ENCODE measurements at places on chromosomes 3 and 15.

GRCh38 chr3:88742106-88742505 lies 365.3 kb upstream of the EPHA3 start:
- DNase-seq: no peak

DNA sequence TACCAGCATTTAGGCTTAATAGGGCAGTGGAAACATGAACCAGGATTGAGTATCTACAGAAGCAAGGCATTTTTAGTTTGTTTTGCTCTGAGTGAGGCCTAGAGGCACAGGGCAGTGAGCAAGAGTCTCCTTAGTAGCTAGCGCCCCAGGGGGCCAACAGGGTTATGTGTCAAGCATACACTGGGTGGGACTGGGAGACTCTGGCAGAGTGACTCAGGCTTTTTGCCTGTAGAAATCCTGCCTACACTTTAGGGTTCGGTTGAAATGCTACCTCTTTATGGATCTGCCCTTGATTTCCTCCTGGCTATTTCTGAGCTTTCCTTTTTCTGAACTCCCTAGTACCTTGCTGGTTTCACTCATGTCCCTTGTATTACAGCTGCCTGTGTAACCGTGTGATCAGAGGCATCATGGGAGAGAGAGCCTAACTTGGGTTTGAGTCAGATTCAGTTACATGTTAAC lies 72.2 kb downstream of the TOP2B start:
- DNase-seq: no peak

GRCh38 chr3:175941352-175941751 lies 1082.2 kb downstream of the NAALADL2 start:
- no peak for DNase-seq

DNA sequence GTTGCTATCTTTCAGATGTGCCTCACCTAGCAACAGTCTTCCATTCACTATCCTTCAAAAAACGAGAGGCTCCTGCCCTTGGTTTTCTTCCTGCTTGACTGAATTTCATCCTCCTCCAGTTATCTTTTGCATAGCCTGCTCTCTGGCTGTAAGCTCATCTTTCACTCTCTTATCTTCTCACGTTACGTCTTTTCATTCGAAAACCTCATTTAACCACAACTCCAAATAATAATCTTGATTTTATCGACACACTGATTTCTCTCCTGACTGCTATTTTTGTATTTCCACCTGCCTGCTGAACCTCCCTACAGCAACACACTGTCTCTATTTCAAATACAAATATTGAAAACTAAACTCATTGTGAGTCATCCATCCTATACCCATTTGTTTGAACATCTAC lies 230.7 kb upstream of the TMC3 start:
- no peak for DNase-seq

- no peak for DNase-seq
Measured at GRCh38 chr15:99706557-99707303, 26.5 kb downstream of the LYSMD4 start.

DNA sequence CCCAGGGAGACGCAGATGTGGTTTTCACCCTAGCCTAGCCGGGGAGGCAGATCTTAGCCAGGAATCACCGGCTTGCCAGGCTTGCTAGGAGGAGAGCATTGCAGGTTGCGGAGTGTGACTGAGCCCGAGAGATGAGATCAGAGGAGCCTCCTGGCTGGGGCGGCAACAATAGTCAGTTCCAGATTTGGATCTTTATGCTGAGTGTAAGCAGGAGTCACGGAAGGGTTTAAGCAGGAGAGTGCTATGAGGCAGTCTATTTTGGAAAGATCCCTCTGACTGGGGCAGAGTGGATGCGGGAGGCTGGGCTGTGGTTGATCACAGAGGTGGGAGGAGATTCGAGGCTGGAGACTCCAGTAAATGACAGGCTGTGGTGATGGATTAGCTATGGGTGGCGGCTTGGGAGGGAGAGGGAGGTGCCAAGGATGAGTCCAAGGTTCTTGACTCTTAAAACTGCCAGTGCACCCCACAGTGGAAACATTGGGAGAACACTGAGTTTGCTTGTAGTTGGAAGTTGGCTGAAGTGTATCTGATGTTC lies 10.4 kb upstream of the BAHD1 start:
- no peak for DNase-seq

GRCh38 chr3:4739289-4740236 lies 239.7 kb upstream of the BHLHE40 start:
- DNase-seq: no peak

- DNase-seq: no peak
Measured at GRCh38 chr3:21573291-21573690, 177.7 kb downstream of the ZNF385D start.

DNA sequence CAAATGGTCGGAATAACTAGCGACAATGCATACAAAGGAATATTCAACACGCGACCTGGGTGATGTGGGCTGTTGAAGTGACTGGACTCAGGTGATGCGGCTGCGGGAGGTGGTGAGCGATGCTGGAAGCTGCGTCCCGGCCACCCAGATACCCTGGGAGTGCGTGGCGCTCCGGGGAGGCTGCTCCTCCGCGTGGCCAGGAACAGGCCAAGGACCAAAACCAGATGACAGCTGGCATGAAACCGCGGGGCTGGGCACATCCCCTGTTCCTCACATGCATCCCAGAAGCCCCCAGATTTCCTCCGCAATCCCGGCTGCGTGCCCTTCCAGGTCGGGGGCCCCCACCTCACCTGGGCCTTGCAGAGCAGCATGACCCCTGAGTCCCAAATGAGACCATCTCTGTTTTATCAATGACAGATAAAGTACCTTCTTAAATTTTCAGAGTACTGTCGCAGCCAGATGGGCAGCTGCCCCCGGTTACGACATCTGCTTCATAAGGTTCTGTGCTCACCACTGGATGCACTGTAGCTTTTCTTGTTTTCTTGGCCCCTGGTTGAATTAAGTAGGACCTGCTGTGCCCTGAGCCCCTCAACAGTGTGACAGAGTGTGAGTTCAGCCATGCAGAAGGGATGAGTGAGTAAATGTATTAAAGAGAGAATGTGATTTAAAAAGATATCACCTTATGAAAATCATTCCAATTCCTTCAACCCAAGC lies 278.2 kb downstream of the GABRG3 start:
- DNase-seq: no peak

DNA sequence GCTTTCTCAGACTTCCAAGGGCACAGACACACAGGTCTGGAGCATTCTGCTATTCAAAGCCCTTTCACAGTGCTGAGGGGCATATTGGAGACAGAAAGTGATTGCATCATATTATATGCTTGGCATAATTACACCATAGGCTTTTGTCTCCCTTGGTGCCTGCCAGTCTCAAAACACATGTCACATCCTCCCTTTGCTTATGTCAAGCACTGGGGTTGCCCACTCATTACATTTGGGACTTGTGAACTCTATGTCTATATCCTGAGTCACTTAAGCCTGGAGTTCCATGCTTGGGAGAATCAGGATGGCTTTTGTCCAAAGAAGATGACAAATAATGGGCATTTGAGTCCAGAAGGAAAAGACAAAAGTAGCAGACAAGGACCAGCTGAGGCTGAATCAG lies 12.3 kb upstream of the PDZRN3 start:
- DNase-seq: no peak

GRCh38 chr3:107892955-107893624 lies 197.7 kb downstream of the CD47 start:
- no peak for DNase-seq

GRCh38 chr15:43939070-43939469 lies 112.3 kb downstream of the WDR76 start:
- no peak for DNase-seq

DNA sequence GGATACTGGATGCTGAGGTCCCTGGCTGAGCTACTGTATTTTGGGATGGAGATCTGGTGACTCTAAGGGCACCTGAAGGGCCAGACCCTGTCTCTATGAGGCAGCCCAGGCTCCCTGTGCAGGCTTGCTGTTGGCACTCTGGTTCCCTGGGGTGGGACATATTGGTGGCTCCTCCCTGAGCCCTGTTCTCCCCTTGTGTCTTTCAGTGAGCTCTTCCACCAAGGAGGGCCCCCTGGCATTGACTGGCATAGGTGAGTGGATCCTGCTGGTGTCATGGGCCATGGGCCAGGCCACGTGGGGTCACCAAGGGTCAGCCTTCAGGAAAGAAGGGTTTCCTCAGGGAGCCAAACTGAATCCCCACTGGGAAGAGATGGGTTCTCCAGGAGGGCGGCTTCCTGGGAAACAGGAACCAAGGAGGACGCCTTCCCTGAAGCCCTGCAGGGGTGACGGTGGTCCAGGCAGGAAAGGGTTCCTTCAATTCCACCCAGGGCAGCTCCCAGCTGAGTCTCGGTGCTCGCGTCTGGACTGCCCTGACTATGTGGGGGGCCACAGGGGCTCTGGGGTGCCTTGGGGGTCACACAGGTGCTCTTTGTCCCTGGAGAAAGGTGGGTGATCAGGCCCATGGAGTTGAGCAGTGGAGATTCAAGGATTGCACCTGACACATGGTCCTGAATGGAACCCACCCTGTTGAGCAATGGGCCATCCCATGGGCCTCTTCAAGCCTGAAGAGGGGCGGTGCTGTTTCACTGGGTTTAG lies 220.4 kb downstream of the SNRPN start:
- peak; percentile 1 for DNase-seq

- no peak for DNase-seq
Measured at GRCh38 chr3:127709320-127710060, 36.7 kb downstream of the ABTB1 start.

DNA sequence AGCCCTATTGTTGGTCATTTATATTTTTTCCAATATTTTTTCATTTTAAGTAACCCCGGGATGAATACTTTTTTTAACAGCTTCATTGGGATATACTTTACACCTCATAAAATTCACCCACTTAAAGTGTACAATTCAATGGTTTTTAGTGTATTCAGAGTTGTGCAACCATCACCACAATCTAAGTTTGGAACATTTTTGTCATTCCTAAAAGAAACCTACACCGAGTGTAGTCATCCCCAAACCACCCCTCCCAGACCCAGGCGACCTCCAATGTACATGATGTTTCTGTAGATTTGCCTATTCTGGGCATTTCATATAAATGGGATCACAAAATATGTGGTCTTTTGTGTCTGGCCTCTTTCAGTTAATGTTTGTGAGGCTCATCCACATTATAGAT lies 118.3 kb upstream of the FRMD4B start:
- DNase-seq: no peak

GRCh38 chr15:73957785-73958184 lies 31.5 kb downstream of the LOXL1 start:
- DNase-seq: no peak

- no peak for DNase-seq
Measured at GRCh38 chr3:131540143-131540542, 37.4 kb upstream of the MRPL3 start.

GRCh38 chr3:64316971-64317370 lies 91.7 kb upstream of the PRICKLE2 start:
- no peak for DNase-seq

DNA sequence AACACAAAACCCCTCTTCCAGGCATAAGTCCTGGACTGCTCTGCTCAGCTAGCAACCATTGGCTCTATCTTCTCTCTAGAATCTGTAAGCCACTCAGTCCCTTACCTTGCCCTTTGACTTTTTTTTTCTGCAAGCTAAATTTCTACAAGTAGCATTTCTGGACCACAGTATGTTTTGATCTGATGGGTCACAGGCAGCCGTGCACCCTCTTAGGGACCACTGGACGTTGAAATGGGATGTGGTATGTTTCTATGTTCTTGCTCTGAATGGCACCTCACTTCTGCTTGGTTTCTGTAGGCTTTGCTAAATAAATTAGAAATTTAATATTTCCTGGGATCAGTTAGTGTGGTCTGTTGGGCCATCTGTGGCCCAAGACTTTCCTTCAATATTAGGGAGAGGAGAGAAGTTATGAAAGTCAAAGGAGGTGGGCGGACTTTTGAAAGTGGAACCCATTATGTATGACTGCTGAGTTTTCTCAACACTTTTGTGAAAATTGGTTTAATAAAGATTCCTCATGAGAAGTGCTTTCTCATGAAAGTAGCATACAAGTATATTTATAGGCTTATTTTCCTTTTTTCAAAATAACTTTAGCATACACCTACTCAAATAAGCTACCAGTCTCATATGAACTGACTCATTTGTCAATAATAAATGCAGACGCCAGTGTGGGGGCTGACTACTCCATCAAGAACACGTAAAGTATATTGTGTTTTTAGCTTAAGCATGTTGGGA lies 18.4 kb upstream of the TIPARP start:
- DNase-seq: no peak

- no peak for DNase-seq
Measured at GRCh38 chr3:197468866-197469382, 86.8 kb downstream of the BDH1 start.

DNA sequence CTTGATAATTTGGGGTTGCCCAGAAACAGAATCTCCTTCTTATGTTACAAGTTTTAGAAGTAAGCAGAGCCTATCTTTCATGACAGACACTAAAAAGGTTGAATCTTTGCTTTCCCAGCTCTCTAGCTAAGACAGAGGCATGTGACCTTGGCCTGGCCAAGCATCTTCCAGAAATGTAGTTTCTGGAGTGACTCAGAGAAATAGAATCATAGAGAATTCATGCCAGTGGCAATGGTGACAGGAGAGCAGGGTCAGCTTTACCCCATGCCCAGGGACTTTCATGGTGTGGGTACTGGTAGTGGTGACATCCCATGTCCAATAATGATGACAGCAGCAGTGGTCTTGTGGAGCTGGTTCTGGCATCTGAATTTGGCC lies 4.0 kb upstream of the PARP6 start:
- no peak for DNase-seq

DNA sequence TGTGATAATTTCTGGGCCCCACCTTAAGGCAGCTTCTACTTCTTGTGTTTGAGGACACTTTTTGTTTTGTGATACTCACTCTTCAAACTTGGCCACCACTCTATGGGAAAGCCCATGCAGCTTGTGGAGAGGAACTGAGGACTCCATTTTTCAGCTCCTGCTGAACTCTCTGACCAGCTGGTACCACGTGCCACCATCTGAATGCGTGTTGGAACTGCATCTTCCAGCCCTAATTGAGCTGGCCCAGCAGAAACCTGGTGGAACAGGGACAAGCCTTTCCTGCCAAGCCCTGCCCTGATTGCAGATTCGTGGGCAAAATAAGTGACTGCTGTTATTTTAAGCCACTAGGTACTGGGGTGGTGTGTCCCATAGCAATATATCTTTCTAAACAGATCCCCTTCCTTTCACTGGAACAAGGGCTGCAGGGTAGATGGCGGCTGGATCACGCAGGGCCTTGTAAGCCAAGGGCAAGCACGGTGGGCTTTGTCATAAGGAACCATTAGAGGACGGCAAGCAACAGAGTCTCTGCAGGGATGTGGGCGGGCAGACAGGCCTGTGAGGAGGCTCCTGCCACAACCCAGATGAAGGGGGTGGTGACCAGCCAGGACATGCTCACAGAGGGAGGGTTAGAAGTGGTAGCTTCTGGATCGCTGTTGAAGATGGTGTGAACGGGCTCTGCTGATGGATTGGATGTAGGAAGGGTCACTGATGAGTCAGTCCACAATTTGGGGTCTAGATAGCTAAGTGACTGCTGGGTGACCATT lies 9.5 kb downstream of the H1-8 start:
- no peak for DNase-seq

- no peak for DNase-seq
Measured at GRCh38 chr3:88000853-88001252, 58.0 kb downstream of the CGGBP1 start.

GRCh38 chr3:123546133-123546755 lies 38.6 kb downstream of the HACD2 start:
- DNase-seq: no peak

- DNase-seq: no peak
Measured at GRCh38 chr3:72473156-72473555, 375.1 kb downstream of the SHQ1 start.

- DNase-seq: no peak
Measured at GRCh38 chr3:122355612-122356011, 27.4 kb downstream of the MIX23 start.
